Chondrocyte (in vitro differentiated cells): ENCODE measurements at places on chromosomes 11 and 22.
A peak's percentile ranks its signal among the peaks of the same experiment; 100 is the strongest.

- no peaks in the 10 kb centered on the region for H3K4me1 ChIP-seq
- H3K4me3 ChIP-seq = no peak overlapping the region
- no peaks in the 10 kb centered on the region for H3K36me3 ChIP-seq
- H3K27ac ChIP-seq = no peak overlapping the region
- DNase-seq = no peak
- no peaks in the 10 kb centered on the region for H3K27me3 ChIP-seq
Measured at GRCh38 chr22:21726650-21727049, 8.9 kb downstream of the YPEL1 start.

DNA sequence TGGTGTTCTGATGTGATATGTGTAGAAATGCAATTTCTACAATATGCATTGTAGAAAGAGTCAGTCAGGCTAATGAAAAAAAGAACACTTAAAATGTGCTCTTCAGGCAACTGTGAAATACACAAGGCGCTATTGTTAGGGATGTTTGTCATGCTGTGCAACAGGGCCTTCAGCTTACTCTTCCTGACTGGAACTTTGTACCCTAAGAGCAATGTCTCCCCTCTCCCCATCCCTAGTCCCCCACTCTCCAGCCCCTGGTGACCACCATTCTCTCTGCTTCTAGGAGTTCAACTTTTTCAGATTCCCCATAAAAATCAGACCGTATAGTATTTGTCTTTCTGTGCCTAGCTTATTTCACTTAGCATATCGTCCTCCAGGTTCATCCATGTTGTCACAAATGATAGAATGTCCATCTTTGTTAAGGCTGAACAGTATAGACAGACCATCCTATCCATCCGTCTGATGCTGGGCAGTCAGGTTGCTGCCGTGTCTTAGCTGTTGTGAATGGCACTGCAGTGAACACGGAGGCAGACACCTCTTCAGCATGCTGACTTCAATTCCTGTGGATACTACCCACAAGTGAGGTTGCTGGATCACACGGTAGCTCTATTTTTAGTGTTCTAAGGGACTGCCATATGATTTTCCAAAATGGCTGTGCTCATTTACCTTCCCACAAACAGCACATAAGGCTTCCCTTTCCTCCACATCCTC lies 10.7 kb downstream of the NDUFV1 start:
- no peak overlapping the region for H3K27ac ChIP-seq
- peaks cover 4% of the 10 kb centered on the region for H3K36me3 ChIP-seq
- no peak overlapping the region for H3K4me3 ChIP-seq
- H3K4me1 ChIP-seq = peaks cover 22% of the 10 kb centered on the region

- peaks cover 13% of the 10 kb centered on the region for H3K27me3 ChIP-seq
- no peak overlapping the region for H3K27ac ChIP-seq
- H3K4me1 ChIP-seq = no peaks in the 10 kb centered on the region
- DNase-seq = no peak
- H3K36me3 ChIP-seq = no peaks in the 10 kb centered on the region
Measured at GRCh38 chr11:120931057-120931779, 92.7 kb upstream of the TBCEL start.

DNA sequence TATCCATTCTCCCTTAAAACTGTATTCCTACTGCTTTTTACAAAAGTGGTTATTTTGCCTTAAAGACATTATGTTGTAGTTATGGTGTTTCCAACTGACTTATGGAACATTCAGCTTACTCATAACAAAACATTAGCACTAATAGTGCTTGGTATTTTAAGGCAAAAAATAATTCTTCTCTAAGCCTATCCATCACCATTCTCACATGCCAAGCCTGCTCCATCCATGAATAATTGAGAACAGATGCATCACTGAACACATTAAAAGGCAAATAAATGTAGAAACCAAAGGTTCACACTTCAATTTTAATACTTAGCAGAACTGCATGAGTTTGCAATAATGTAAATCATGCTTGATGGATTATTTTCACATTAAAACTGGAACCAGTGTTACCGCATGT lies 42.3 kb upstream of the DDI1 start:
- H3K27me3 ChIP-seq = peaks cover 3% of the 10 kb centered on the region
- H3K4me3 ChIP-seq = no peak overlapping the region
- no peak for DNase-seq
- no peak overlapping the region for H3K27ac ChIP-seq

DNA sequence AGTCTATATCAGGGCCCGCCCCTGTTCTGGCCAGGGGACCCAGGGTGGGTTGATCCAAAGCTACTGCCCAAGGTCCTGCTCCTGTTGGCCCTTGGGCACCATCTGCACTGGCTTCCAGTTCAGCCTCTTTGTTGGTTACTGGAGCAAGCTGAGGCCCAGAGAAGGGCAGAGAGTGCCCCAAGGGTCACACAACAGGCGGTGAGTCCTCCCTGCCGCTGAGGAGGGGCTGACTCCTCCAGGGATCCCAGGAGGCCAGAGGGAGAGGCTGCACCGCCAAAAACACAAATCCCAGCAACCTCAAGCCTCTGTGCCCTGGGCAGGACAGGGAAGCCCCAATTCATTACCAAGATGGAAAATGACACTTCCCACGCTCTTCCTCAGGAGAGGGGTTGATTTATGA lies 61.3 kb downstream of the MACROD1 start:
- peaks cover under 1% of the 10 kb centered on the region for H3K36me3 ChIP-seq
- H3K27ac ChIP-seq = no peak overlapping the region
- peaks cover 8% of the 10 kb centered on the region for H3K27me3 ChIP-seq
- no peak overlapping the region for H3K4me3 ChIP-seq

DNA sequence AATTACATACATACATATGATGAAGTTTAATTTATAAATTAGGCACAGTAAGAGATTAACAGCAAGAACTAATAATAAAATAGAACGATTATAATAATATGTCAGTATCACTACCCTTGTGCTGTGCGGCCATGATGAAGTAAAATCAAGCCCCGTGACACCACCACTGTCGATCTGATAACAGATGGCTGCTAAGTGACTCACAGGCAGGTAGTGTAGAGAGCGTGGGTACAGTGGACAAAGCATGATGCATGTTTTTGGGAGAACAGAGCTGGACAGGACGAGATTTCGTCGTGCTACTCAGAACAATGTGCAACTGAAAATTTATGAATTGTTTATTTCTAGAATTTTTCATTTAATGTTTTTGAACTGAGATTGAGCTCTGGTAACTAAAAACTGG lies 108.4 kb upstream of the TIMP3 start:
- H3K4me3 ChIP-seq = no peak overlapping the region
- peaks cover 1% of the 10 kb centered on the region for H3K27me3 ChIP-seq
- H3K36me3 ChIP-seq = peaks cover 2% of the 10 kb centered on the region
- H3K27ac ChIP-seq = no peak overlapping the region
- no peak for DNase-seq

- DNase-seq = no peak
- no peak overlapping the region for H3K4me3 ChIP-seq
- no peak overlapping the region for H3K27ac ChIP-seq
- H3K36me3 ChIP-seq = no peaks in the 10 kb centered on the region
Measured at GRCh38 chr11:44538375-44539054, 26.9 kb upstream of the CD82 start.

- H3K4me1 ChIP-seq = peaks cover 23% of the 10 kb centered on the region
- H3K27ac ChIP-seq = no peak overlapping the region
- no peak for DNase-seq
- no peaks in the 10 kb centered on the region for H3K27me3 ChIP-seq
- H3K36me3 ChIP-seq = peaks cover 6% of the 10 kb centered on the region
- no peak overlapping the region for H3K4me3 ChIP-seq
Measured at GRCh38 chr11:2393111-2393868, 7.3 kb upstream of the TSSC4 start.

GRCh38 chr11:68212421-68213134 lies 518 bp downstream of the KMT5B start:
- peak overlapping the region; percentile 91 for H3K27ac ChIP-seq
- DNase-seq = no peak
- H3K4me3 ChIP-seq = peak overlapping the region; percentile 89
- peaks cover 47% of the 10 kb centered on the region for H3K4me1 ChIP-seq
- no peaks in the 10 kb centered on the region for H3K36me3 ChIP-seq
